ENCODE measurements at places on chromosomes 1 and 21.

DNA sequence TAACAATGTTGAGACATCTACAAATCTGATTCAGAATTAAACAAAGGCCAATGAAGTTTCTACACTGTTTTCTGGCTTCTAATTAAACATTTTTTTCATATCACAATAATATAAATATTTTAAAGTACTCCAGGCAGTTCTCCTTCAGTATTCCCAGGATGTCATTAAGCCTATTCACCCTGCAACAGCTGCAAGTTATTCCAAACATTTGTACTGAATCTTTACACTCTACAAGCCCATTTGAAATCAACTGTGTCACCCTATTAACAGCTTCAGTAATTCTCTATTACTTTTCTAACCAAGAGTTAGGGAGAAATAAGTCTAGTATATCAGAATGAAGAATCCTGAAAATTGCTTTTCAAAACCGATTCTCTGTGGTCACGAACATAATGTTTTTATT, 124.6 kb downstream of the OLFML2B start:
- no peak for DNase-seq

- no peak for DNase-seq
Observed at GRCh38 chr21:15875286-15875685, 145.5 kb downstream of the USP25 start.

GRCh38 chr1:9202240-9202870, 32.2 kb upstream of the H6PD start:
- no peak for DNase-seq

DNA sequence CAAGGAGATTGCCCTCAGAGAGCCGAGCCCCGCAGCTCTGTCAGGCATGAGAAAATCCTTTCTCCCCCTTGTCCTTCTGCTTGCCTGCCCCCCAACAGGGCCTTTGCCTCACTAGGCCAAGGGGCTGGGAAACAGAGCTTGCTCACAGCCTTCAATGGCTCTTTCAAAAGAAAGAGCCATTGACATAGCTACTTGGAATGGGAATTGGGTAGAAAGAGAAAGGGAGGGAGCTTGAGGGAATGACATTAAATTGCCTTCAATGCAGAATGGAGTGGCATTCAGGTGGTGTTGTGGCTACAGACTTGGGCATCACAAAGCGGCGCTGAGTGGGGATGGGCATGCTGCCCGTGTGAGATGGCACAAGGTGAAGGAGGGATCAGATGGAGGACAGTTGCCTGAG, 13.2 kb downstream of the SYT11 start:
- DNase-seq = no peak

- peak; percentile 36 for DNase-seq
Observed at GRCh38 chr1:223844787-223845036, 1.0 kb downstream of the TP53BP2 start.

DNA sequence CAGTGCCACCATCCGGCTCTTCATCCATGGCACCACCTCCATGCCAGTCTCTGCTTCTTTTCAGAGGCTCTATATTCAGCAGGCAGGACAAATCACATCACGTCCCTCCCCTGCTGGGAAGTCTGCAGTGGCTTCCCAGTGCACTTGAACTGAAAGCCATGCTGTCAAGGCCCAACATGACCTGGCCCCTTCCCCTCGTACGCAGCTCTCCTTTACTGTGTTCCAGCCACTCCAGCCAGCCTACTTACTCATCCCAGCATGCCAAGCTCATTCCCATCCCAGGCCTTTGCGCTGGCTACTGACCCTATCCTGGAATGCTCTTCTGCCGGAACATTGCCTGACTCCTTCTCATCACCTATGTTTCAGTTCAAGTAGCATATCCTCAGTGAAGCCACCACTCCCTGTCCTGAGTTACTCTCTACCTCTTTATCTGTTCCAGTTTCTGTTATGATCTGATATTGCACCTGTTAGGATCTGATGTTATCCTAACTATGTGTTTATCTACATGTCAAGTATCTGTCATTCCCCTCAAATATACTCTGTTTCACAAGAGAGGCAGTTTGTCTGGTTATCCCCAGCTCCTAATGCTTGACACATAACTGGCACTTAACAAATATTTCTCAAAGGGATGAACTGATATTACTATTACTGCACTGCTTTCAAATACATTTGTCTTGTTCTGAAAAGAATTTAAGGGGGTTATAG, 101.2 kb upstream of the F3 start:
- no peak for DNase-seq

DNA sequence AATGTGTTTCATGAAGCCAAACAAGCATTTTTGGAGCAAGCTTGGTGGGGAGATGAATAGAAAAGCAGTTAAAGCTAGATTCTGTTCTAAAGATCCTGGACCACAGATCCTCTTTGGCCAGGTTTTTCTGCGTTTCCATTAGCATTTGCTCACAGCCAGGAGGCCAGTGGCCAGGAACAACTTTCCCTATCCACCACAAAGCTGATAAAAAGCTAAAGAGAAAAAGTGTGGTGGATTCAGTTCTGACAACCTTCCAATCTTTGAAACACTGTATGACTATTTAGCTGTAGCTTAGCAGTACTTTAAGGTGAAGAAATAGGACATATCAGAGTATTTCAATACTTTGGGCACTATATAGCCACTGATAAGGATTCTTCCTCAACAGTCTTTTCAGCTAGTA, 3.0 kb upstream of the NEK7 start:
- no peak for DNase-seq

DNA sequence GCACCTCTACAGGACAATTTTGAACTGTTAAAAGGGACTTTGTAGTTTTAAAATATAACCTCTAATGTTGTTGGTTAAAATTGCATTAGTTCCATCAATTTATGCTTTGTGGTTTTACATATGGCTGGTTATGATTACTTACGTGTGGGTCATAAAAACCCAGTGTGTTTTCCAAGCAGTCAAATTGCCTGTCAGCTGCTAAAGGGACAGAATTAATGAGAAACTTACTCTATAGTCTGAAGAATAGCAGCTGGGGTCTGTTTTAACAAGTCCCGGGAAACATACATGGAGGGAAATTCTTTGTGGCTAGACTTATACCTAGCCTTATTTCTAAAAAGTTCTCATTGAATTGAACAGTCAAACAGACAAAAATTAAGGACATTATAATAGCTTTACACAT, 820.9 kb upstream of the ADGRL4 start:
- DNase-seq = no peak

GRCh38 chr1:180579961-180580611, 21.3 kb downstream of the OVAAL start:
- DNase-seq = no peak

DNA sequence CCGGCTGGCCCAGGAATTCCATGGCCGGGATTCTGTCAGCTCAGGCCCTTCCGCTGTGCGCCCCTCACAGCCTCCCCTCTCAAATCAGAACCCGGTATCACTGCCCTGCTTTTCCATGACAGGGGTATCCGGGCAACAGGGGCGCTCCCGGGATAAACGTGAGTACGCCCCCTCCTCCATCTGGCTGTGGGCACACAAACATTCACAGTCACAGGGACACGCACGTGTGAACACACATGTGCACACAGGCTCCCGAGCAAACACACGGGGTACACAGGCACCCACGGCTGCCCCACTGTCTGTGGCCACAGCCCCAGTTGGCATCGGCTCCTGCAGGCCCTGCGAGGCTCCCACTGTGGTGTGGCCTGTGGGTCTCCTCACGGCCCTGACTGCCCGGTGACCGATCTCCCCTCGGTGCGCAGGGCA, 16.7 kb downstream of the COL6A1 start:
- DNase-seq = no peak

GRCh38 chr21:32565856-32566465, 19.4 kb downstream of the TCP10L start:
- no peak for DNase-seq

GRCh38 chr1:32878183-32878582, 7.5 kb upstream of the FNDC5 start:
- DNase-seq = no peak

- DNase-seq = no peak
Observed at GRCh38 chr1:36906555-36906954, 127.8 kb downstream of the GRIK3 start.

- DNase-seq = no peak
Observed at GRCh38 chr1:186806477-186806876, 22.3 kb upstream of the PLA2G4A start.

- DNase-seq = no peak
Observed at GRCh38 chr1:118688891-118689290, 299.3 kb downstream of the TBX15 start.

GRCh38 chr1:228185641-228185965, 20.0 kb downstream of the IBA57 start:
- peak; percentile 48 for DNase-seq

DNA sequence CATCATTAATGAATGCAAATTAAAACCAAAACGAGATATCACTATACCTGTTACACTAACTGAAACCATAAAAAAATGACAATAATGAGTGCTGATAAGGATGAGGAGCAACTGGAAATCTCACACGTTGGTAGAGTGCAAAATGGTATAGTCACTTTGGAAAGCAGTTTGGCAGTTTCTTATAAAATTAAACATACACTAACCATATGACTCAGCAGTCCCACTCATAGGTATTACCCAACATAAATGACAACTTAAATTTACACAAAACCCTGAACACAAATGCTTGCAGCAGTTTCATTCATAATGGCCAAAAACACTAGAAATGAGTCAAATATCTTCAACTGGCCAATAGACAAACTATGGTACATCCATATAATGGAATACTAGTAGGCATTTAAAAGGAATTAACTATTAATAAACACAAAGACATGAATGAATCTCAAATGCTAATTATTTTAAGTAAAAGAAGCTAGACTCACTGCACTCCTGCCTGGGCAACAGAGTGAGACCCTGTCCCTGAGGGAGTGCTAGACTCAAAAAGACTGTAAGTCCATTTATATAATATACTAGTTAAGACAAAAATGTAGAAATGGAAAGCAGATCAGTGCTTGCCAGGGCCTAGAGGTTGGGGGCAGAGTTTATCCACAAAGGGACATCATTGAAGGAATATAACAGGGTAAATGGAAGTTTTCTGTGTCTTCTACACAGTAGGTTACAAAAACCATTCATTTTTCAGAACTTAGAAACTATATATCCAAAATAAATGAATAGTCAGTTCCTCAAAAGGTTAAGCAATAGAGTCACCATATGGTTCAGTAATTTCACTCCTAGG, 77.4 kb downstream of the EIF4G3 start:
- no peak for DNase-seq

- DNase-seq = no peak
Observed at GRCh38 chr1:116671072-116671760, 3.7 kb upstream of the IGSF3 start.

DNA sequence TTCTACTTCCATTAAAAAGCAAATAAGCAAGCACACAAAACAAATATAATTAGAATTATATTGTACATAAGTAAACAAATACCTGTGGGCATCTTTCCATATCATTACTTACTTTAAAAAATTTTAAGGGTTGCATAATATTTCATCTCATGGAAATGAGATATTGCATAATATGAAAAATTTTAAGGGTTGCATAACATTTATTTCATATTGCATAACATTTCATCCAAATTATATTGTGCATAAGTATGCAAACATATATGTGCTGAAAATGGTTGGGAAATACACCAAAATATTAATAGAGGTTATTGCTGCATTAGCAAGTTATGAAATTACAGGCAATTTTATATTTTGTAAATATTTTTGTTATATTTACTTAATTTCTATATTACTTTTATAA, 213.7 kb downstream of the KCNH1 start:
- DNase-seq = no peak

GRCh38 chr1:61334718-61335589, 252.6 kb downstream of the NFIA start:
- DNase-seq = no peak

- DNase-seq = no peak
Observed at GRCh38 chr1:27358038-27358927, 8.5 kb downstream of the MAP3K6 start.

DNA sequence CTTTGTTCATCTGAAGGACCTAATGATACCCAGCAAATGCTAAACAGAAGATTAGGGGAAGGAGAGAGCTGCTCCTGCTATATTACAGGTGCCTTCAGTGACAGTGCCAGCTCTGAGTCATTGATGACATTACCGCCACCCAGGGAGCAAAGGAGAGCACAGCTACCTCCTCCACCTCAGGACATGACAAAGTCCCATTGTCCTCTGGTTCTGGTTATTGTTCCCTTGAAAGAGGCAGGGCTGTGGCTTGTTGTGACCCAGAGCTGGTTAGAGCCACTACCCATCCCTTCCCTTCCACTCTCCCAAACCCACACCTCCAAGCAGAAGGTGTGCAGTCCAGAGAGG, 363.5 kb upstream of the DUSP10 start:
- DNase-seq = no peak

DNA sequence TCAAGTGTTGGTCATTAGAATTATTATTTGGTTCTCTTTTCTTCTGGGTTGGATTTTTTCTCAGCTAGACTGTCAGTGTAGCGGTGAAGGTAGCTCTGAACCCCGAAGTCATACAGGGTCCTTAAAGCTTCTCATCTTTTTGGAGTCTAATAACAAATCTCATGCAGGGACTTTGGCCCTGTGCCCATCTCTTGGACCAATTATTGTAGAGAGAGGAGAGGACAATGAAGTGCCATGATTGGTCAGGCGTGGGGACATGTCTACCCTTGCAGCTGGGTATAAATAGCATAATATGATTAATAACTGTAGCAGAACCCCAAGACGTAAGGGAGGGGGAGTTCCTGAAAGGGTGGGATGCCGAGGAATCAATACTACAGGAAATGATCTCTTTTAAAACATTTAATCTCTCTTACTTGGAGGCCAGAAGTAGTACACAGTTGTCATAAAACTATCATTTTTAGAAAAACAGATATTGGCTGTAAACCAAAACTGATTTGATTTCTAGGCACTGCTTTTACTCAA, 8.8 kb downstream of the MAGI3 start:
- no peak for DNase-seq

DNA sequence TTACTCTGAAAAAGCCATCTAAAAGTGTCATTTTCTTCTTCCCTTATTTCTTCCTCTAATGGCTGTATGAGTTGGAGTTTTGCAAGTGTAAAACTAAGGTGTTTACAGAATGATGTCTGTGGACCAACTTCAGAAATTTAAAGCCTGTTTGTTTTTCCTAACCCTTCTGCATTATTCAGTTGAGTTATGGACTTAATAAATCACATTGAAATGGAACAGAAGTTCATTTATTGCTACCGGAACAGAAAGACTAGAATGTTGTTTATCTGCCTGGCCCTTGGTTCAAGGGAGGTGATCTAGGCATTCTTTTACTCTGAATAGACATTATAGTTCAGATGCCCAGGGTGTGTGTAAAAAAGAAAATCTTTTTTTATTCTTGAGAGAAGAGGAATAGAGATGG, 24.8 kb downstream of the SYT14 start:
- no peak for DNase-seq

- no peak for DNase-seq
Observed at GRCh38 chr1:8889925-8890785, 11.7 kb upstream of the ENO1 start.

Data from T follicular helper cell (primary cell).